Activated CD4-positive, alpha-beta memory T cell treated with anti-CD3 and anti-CD28 coated beads for 36 hours (primary cell): ENCODE measurements at places on chromosomes 7 and 10. TPM values are rescaled to one million over a fixed set of nuclear protein-coding genes. Genes with fewer than 3 reads are reported as not detected.

Gene HOXA2
- not detected for total RNA-seq

Gene AMZ1
- 0.83 TPM for total RNA-seq

Gene PBLD
- 1.3 TPM for total RNA-seq

Gene OR9A2
- not detected for total RNA-seq

Gene SYT15
- total RNA-seq, result 0.71 TPM

Gene C10orf62
- total RNA-seq, result not detected
